Central memory CD4-positive, alpha-beta T cell (primary cell): ENCODE measurements at places on chromosomes 4 and X.

- no peak for DNase-seq
Observed at GRCh38 chr4:144954230-144954629, 143.8 kb downstream of the ANAPC10 start.

DNA sequence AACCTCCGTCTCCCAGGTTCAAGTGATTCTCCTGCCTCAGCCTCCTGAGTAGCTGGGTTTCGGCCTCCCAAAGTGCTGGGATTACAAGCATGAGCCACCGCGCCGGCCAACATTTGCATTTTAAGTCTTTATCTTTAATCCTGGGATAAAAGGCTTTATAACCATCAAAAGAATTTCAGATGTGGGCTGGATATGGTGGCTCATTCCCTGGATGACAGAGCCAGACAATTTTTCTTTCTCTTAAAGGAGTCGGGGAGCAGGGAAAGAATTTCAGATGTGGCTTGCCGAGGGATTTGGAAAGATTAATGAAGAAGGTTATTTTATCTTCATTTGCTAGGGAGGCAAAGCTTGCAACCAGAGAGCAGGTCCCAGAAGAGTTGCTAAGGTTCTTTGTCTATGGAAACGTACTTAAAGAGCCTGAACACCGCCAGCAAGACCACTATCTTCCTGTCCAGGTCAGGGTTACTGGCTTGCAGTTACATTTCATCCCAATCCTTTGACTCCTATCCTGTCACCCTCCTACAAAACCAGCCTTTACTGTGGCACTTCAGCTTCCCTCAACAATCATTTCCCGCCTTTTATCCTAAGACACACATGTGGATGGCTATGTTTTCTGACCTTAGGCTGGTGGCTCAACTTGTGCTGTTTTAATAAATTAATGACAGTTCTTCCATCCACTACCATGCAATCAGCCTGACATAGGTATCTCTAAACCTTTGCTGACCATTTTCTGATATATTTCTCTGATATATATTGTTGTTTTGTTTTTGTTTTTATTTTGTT is 3.9 kb upstream of the KLHL8 start:
- DNase-seq: no peak

DNA sequence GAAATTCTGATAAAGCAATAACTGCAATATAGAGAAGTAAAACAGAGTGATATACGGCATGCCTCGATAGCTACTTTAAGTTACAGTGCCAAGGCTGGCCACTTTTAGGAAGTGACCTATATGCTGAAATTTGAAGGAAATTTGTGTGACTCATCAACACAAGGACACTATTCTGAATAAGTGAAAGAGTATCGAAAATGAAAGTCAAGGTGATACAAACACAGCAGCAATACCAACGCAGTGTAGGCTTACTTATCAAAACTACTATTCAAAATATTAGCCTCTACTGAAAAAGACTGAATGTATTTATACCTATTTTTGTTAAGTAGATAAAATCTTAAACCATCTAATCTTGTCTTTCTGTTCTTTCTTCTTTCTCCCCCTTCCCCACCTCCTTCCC is 459.9 kb upstream of the GNPDA2 start:
- DNase-seq: no peak

DNA sequence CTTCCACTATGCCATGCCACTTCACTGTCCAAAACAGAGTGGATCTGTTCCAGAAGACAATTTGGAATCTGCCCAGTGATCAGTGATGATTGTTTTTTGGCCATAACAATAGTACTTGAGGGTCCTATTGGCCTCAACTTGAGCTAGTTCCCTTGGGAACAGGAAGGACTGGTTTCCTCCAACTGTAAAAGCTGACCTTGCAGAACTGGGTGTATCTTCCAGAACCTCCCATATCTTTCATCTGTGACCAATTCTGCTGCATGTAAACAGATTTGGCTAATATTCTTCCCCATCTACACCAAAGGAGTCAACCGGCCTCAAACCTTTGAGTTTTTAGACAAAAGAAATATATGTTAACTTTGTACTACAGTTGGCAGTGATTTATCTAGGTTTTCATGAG is 165.1 kb upstream of the TRPC5 start:
- no peak for DNase-seq

- DNase-seq: no peak
Observed at GRCh38 chrX:111520506-111520905, 9.1 kb downstream of the SERTM2 start.

DNA sequence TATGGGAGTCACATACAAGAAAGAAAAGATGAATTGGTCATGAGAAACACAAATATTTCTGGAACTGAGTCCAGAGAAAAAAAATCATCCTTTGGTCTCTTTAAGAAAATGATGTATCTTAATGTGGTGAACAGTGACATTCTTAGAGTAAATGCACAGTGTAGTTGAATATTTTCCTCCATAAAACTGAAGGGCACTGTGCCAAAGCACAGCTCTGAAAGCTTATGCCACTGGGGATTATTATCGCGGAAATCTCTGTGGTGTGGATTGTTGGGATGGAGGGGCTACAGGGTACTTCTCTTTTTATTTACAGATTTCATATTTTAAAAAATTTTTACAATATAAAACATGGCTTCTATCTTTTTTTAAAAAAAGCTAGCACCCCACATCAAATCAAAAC is 908.1 kb downstream of the CCSER1 start:
- DNase-seq: no peak

- DNase-seq: no peak
Observed at GRCh38 chr4:23373261-23373660, 516.6 kb downstream of the PPARGC1A start.

DNA sequence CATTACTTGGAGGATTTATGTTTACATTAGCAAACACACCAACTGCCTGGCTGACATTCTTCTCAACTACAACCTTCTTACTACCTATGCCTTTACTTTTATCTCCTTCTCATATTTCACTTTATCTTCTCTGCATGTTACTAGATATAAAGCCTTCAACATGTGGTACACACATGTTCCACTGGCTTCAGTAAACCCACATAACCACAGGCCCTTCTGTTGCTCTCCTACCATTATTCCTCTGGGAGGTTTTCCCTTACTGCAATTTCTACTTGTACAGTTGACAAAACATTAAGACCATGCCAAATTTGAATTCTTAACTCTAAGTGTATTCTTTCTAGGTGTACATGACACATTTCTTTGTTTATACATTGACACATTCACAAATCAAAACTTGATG is 133.1 kb downstream of the ARAP2 start:
- DNase-seq: no peak

- no peak for DNase-seq
Observed at GRCh38 chr4:22986262-22986661, 293.5 kb downstream of the GBA3 start.

DNA sequence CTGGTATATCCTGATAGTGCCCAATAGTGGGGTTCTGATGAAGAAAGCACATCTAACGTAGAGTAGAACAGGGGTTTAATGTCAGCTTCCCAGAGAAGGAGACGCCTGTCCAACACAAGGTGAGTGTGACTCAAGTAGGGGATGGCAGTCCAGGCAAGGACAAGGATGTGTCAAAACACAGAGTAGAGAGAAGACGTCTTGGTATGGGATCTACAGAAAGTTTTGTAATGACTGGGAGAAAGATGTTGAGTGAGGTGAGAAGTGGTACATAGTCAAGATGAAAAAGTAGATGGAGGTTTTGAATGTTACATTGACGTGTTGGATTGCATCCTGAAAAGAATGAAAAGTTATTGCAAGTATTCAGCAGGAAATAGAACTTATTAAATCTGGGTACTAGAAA is 124.4 kb downstream of the TMA16 start:
- DNase-seq: no peak

DNA sequence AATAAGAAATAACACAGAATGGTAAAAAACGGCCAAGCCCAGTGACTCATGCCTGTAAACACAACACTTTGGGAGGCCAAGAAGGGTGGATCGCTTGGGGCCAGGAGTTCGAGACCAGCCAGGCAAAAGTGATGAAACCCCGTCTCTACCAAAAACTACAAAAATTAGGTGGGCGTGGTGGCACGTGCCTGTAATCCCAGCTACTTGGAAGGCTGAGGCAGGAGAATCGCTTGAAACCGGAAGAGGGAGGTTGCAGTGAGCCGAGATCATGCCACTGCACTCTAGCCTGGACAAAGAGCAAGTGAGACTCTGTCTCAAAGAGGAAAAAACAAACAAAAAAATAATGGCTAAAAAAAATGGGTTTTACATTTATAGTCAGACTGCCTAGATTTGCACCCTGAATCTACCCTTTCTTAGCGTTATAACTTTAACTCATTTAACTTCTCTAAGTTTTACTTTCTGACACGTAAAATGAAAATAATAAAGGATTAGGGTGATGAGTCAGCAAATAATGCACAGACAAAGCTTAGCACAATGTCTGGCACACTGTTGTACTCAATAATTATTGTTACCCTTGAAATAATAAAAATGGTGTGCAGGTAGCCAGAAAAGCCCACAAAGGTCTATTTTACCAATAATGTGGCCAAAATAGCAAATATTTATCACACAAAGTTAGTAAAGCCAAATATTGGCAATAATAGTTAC is 55.0 kb downstream of the ATP11C start:
- DNase-seq: no peak

DNA sequence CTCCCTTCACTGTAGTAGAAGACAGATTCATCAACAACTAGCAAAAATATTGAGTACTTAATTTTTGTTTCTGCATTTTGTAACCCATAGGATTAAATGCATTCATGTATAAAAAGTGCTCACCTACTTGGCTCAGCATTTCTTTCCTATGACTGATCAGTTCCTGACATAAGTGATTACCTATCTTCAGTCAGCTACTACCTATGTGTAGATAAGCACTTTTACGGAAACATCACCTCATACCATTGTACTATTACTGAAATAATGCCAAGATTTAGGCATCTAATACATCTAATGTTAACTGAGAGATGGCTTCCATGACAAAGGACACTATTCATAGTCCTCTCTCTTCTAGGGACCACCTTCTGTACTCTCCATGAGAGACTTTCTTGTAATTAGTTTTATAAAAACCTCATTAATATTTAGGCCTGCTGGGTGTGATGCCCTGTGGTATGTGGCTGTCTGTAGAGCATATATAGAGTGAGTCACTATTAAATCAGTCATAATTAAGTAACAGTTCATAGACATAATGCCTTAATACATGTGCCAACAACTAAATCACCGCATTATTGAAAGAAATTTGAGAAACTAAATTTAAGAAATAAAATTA is 147.0 kb downstream of the PDGFC start:
- no peak for DNase-seq

GRCh38 chr4:151129796-151130195 is 30.4 kb downstream of the RPS3A start:
- no peak for DNase-seq

DNA sequence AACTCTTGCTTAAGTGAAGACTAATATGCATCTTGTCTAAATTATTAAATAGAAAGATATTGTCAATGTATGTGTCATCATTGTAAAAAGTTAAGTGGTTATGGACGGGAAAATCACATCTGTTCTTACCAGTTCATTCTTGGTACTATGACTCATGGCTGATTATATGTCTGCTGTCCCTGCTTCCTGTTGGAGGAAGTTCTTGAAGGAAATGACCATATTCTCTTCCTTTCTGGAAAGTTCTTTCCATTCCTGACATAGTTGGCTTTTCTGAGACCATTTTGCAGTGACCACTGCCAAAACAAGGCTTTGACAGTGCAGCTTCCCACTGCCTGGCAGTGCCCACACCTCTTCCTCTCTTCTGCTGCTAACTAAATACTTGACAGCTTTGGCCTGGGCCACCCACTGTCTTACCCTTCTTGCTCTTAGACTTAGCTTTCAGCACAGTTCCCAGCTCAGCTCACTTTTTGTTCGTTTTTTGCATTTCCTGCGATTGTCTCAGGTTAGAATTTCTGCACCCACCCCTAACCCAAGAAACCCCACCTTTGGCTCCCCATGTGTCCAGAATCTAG is 13.2 kb upstream of the CLDN24 start:
- DNase-seq: no peak

GRCh38 chrX:17042037-17042436 is 95.6 kb downstream of the REPS2 start:
- no peak for DNase-seq

- no peak for DNase-seq
Observed at GRCh38 chr4:31417040-31417439, 696.9 kb downstream of the PCDH7 start.
